ENCODE measurements at places on chromosomes 4 and X.

GRCh38 chrX:33298622-33299021 lies 87.3 kb upstream of the DMD start:
- no peak for DNase-seq

- no peak for DNase-seq
These were observed 223.5 kb downstream of the APBB2 start for GRCh38 chr4:40990899-40991265.

DNA sequence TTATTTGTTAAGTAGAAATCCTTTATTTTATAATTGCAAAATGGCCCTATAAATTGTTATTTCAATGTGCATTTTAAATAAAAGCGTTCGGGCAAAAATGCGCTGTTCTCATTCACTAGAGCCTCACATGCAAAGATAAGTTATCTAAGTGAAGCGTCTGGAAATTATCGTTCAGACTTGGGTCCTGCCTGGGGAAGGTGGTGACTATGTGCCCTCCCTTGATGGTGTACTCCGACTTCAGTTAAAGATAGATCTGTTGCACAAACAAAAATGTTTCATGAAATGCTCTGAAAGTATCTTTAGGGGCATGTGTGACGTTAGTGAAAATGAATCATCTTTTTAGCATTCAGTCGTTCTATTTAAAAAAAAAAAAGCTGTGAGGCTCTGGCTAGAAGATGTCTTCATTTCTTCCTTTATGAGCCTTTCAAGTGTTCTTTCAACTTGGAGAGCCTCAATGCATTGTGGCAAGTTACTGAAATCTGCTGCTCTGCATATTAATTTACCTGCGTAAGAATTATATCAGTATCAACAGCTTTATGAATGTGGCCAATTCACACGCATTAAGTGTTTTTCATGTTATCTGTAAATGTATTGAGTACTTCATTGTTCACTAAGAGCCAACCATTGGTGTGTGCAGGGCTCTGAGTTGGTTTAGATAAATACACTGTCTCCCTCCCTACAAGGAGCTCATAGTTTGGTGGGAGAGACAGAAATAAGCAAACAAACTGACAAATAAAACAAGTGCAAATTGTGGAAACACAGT lies 83.0 kb downstream of the AFF1 start:
- no peak for DNase-seq

DNA sequence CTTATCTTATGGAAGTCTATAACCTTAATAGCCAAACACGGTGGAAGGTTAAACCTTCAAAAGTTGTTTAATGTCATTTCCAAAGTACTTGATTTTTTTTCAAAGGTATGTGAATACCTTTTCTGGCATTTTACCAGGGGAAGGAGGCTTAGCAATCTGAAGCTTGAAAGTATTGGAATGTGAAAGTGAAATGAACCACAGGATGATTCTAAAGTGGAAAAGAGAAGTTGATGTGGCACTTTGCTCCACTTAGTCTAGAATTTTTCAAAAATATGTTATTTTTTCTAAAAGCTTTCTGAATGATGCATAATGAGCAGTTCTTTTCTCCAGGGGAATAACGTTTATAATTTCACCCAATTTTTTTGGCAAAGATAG lies 19.2 kb downstream of the PI4K2B start:
- peak; percentile 4 for DNase-seq

DNA sequence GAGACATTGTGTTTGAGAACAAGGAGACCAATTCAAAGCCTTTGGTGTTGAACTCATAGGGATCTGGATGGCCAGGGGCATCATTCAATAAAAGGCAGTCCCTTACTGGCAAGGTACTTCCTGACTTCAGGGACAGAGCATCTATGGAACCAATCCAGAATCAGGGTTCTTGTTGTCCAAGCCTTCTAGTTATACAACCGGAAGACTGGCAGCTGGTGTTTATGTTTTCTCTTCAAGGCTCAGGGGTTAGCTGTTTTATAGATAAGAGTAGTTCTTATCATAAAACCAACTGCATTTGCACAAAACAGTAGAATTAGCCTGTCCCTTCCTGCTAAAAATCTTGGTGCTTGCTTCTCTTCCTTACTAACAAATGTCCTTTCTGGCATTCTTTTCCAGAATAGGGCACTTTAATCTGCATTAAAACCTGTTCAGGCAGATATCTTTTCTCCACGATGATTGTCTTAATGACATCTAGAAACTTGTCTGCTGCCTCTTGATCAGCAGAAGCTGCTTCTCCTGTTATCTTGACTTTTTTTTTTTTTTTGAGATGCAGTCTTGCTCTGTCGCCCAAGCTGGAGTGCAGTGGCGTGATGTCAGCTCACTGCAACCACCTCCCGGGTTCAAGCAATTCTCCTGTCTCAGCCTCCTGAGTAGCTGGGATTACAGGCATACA lies 38.4 kb upstream of the ARHGEF6 start:
- no peak for DNase-seq

- no peak for DNase-seq
These were observed 317.5 kb downstream of the PCDH7 start for GRCh38 chr4:31037703-31038102.

GRCh38 chrX:101759000-101759399 lies 99.3 kb upstream of the ARMCX2 start:
- peak; percentile 15 for DNase-seq

DNA sequence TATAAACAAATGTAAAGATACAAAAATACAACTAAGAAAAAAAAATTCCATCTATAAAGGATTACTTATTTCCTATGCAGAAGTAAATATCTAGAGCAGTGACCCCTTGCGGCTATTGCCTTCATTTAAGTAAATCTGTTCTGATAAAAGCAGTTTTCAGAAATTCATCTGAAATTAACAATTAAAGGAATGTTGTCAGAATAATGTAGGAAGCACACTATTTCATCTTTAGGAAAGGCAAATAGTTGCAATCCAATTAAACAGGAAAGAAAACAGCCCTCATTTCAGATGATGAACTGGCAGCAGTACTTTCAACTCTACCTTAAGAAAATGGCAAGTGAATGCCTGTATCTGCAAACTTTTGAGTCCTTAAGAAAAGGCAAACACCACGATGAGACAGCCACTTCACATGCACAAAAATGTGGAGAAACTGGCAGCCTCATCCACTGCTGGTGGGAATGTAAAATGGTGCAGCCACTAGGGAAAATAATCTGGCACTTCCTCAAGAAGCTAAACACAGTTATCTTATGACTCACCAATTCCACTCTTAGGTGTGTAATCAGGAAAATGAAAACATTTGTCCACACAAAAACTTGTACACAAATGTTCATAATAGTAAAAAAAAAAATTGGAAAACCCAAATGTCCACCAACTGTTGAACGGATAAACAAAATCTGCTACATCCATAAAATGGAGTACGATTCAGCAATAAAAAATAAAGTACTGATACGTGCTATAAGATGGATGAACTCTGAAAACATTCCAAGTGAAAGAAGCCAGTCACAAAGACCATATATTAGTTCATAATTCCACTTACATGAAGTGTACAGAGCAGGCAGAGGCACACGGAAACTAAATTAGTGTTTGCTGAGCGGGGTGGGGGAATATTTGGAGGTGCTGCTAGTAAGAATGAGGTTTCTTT lies 2.0 kb upstream of the THAP9 start:
- no peak for DNase-seq

DNA sequence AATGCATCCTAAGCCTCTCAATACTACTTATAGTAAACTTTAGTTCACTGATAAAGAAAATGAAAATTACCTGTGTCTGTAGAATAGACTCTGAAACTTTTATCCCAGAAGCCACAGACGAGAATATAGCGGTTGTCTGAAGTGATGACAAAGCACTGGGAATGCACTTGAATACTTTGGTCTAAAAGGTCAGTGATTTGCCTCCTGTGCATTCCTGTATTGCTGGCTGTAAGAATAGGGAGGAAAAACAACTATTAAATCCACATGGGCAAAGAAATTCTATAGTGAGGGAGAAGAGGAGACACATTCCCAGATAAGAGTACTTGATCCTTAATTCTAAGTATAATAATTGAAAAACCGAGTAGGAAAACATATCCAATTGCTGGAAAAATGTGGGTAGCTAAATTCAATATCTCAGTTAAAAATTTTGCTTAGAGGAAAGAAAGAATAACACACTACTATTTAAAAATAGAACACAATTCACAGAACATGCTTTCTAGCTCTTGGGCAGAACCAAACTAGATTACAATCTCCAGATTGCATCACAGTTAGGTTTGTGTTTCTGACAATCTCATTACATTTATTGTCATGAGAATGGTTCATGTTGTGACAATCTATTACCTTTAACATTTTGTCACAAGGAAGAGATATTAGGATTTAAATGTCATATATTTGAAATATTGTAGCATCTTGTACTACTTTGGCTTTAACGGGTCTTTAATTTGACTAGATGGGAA lies 232.1 kb downstream of the DCLK2 start:
- no peak for DNase-seq

DNA sequence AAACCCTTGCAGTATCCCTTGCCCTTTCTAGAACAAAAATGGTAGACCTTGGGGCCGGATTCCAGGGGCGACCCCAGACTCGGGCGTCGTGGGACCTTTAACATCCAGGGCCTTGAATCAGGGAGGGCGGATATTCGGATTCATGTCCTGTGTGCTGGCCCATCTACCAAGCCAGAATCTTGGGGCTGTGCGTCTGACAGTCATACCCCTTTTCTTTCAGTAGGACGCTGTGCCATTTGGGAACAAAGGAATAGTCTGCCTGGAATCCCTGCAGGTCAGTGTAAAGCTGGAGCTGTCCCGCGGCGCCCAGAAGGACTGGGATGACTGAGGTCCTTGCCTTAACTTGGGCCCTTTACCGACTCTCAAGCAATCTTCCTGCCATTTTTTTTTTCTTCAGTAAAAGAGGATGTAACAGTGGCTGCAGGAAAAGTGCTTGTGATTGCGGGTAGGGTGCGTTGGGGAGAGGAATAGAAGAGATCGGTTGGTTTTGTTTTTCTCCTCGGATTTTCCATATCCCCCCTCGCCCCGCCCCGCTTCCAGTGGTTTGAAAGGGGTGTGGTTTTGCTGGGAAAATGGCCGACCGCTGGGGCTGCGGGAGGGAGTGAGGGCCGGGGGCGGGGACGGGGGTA lies 518 bp downstream of the ARMCX1 start:
- peak; percentile 49 for DNase-seq

GRCh38 chr4:166836865-166837264 lies 397.4 kb downstream of the SPOCK3 start:
- DNase-seq: no peak

DNA sequence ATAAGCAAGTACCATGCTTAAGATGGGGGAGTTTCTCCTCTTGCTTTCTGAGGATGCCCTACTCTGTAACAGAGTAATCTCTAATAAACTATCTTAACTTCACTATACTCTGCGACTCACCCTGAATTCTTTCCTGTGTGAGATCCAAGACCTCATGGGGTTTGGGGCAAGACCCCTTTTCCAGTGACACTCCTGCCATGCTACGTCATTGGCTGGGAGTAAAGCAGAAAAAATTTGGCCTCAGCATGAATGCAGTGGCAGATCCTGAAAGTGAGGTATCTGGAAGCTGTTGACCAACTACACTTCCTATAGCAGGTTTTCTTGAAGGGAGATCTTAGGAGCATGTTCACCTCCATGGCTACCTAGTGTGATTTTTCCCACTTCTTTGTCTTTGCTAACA lies 109.1 kb upstream of the MED14 start:
- DNase-seq: no peak

DNA sequence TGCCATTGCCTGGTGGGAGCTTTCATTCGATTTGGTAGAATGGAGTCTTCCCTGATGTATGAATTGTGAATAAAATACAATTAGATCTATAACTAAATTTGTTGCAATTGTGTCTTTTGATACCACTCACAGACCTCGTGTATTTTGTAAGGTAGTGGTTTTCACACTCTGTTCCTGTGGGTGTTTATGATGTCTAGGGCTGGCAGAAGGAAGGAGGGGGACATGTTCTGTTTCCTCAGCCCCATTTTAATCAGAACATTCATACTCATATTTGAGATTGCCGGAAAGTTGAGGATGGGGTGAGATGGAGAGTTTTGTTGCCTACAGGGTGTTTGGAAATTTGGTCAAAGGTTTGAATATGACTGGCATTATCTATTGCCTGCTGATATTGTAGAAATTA lies 42.9 kb downstream of the PTTG2 start:
- DNase-seq: no peak

GRCh38 chr4:41538017-41538733 lies at the start of gene LIMCH1:
Gene LIMCH1, plus strand, starts transcription at chr4:41538157. Its CDS starts 67,839 bp downstream, at chr4:41605996.
- no peak for DNase-seq

DNA sequence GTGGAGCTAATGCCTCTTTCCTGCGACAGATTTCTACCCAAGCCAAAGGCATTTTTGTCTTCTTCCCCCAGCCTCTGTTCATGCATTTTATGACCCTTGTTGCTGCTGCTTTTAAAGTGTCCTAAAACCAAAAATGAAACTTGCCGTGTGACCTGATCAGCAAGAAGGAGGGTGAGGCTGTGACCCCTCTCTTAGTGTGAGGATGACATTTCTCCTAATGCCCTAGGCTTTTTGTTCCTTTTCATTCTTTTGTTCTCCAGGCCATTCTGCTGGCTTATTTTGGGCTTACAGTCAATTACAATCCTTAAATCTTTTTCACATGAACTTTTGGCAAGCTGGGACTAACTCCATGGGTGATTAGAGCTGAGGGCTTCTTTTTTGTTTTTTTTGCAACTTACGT lies 34.4 kb downstream of the PTTG2 start:
- no peak for DNase-seq

DNA sequence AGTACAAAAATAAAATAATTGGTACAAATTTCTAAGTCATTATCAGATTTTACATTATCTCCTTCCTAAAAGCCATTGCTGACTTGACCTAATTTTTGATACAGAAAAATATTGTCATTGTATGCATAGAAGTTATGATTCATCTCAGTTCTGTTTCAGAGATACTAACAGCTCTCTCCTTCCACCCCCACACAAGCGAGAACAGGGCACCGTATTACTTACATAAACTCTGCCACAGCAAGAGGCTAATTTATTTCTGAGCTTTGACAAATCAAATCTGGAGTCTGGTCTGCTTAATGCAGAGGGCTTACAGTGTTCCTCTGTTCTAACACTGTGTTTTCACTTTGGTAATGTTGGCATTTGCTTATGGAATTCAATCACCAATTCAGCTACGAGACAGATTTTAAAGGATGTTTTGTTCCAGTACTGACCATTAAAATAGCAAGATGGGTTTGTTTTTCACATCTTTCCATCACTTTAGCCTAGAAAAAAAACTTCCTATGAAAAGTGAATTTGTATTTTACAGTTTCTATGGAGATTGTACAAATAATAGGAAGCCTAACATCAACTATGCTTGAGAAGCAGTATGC lies 181.8 kb downstream of the USP46 start:
- no peak for DNase-seq

DNA sequence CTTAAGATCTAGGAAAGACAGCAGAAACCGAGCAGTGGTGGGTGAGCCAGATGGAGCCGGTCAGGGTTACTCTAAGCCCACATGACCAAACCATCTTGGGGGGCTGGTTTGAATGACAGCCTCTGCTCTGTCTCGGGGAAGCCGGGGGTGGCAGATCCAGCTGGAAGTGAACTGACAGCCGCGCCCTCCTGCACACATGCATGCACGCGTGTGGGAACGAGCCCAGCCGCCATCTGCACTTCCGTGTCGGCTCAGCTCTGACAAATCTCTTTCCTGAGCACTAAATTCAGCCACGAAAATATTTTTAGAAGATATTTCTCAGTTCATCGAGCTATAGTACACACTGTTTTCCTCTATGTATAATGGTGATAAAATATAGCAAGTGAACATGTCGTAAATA lies 115.5 kb downstream of the DCTD start:
- DNase-seq: no peak

- DNase-seq: no peak
These were observed 106.8 kb upstream of the RAI2 start for GRCh38 chrX:17967888-17968287.

Data from renal cortex interstitium (tissue), 15 donors.